ENCODE measurements at places on chromosomes 4 and X. TPM values are rescaled to one million over a fixed set of nuclear protein-coding genes. Genes with fewer than 3 reads are reported as not detected.

DNA sequence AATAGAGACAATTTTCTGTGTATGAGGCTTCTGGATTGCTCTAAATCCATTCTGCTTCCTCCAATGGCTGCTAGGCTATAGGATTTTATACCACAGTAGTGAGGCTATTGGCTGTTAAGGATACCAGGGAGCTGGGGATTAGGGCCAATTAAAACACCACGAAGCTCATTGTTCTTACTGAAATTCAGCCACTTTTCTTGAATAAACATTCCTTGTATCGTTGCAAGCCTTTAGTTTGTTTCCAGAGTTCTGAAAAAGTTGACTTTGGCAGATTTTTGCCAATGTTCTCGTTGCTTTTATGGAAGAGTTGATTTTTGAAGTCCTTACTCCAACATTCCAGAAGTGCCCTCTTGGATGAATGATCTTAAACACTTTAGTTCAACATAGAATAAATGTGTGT is 238.4 kb upstream of the TEX13A start:
- DNase-seq = no peak

- no peak for DNase-seq
Observed at GRCh38 chrX:32455704-32456103, 755.6 kb downstream of the DMD start.

DNA sequence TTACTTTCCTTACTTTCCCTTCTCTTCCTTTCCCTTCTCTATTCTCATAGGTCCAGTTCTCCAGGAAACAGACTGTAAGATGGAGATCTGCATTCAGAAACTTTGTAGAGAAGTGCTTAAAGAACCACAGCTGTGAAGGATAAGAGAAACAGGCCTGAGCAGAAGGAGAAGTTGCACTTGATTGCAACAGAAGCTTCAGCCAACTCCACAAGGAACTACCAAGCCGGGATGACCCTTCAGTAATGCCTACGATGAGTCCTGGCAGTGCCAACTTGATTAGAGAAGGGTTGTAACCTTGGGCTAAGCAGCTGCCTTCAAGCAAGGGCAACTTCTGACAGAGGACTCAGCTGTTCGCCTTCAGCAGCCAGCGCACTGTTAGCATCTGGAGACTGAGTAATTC is 413.3 kb upstream of the RASGEF1B start:
- DNase-seq = no peak

- no peak for DNase-seq
Observed at GRCh38 chrX:13764281-13764680, 29.7 kb downstream of the OFD1 start.

DNA sequence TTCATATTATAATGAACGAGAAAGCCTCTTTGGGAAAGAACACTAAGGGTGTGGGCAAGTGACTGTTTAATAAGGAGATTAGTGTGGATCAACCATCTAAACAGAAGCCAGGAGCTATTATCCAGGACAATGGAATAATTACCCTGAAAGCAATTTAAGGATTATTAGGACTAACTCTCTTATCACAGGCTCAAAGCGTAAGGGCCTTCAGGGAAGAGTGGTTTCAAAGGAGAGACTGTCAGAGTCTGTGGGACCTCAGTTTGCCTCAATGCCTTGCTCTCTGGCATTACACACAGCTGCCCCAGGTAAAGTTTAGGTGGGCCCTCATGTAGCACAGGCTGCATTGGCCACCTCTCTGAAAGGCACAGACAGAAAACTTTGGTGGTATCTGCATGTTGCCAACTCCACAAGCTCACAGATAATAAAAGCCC is 717.2 kb upstream of the ADGRL3 start:
- no peak for DNase-seq

GRCh38 chr4:116878280-116878679 is 207.1 kb downstream of the TRAM1L1 start:
- DNase-seq = no peak

DNA sequence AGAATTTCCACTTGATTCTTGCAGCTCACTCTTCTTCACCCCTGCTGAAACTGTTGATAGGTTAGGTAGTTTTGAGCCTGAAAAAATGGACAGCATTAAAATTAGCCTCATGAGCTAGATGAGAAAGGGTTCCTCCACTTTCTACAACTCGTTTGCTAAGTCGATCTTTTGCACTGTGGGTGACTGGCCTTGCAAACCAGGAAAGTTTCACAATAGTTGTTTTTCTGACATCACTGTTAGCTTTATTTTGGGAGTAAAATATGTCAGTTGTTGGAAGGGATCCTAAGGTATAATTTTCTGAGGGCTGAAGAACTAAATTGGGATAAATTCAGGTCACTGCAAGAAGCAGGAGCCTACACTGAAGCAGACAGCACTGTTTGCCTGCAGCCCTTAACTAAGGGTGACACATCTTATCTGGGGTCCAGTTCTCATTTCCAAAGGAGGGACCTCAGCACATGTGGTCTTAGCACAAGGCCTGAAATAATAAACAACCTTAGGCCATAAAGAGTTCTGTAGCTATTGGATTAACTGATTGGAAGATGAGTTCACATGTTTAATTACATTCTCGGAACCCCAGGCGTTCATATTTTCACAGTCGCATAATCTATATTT is 29.1 kb downstream of the ANAPC4 start:
- no peak for DNase-seq

The AKAP14 gene
- total RNA-seq = not detected

The FGF2 gene
- total RNA-seq = 14.8 TPM

The STARD8 gene
- total RNA-seq = not detected

The NKX1-1 gene
- not detected for total RNA-seq

All from bronchial epithelial cell (primary cell).